ENCODE measurements at places on chromosomes 2 and 18. TPM values are rescaled to one million over a fixed set of nuclear protein-coding genes. Genes with fewer than 3 reads are reported as not detected.

DNA sequence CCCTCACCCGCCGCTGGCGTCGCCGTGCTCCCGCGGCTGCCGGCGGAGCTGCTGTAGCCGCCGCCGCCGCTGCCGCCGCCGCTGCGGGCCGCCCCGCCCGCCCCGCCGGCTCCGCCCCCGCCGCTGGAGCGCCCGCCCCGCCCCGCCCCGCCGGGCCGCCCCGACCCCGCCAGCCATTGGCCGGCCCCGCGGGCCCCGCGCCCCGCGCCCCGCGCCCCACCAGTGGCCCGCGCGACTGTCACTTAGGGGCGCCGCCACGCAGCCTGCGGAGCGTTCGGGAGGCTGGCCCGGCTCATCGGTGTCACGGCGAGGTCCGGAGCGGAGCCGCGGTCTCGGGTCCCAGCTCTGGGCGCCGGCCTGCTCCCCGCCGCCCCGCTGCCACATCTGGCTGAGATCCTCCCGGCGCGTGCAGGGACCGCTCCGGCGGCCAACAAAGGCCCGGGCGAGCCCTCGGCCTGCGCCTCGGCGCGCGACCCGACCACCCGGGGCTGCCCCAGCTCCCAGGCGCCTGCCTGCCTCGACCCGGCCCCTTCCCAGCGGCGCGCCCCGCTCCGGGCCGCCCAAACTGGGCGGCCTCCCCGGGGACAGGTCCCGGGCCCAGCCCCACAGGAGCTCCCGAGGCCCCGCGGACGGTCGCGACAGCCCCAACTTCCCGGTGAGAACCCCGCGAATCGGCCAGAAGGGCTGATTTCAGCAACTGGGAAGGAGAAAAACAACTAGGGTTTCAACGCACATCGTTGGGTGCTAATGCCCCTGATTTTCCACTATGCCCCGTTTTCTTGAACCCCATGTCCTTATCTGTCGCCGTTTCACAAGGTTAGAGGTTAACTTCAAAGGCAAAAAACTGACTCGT, at the start of gene MGAT4A:
Gene MGAT4A (minus strand): TSS at position 92 of the 853 bp plus-strand sequence. CDS start 4,800 bp downstream, outside the sequence.
- no peaks in the 10 kb centered on the region for H3K27me3 ChIP-seq
- peak within 1 kb of the TSS; percentile 88 for H3K4me3 ChIP-seq
- H3K36me3 ChIP-seq = no peaks in the 10 kb centered on the region
- DNase-seq = no peak
- H3K4me1 ChIP-seq = peaks cover 21% of the 10 kb centered on the region

The KCNS3 gene
- 33.6 TPM for total RNA-seq

The SERPINB11 gene
- total RNA-seq = not detected

The SGPP2 gene
- total RNA-seq = not detected

The DAW1 gene
- 1.2 TPM for total RNA-seq

DNA sequence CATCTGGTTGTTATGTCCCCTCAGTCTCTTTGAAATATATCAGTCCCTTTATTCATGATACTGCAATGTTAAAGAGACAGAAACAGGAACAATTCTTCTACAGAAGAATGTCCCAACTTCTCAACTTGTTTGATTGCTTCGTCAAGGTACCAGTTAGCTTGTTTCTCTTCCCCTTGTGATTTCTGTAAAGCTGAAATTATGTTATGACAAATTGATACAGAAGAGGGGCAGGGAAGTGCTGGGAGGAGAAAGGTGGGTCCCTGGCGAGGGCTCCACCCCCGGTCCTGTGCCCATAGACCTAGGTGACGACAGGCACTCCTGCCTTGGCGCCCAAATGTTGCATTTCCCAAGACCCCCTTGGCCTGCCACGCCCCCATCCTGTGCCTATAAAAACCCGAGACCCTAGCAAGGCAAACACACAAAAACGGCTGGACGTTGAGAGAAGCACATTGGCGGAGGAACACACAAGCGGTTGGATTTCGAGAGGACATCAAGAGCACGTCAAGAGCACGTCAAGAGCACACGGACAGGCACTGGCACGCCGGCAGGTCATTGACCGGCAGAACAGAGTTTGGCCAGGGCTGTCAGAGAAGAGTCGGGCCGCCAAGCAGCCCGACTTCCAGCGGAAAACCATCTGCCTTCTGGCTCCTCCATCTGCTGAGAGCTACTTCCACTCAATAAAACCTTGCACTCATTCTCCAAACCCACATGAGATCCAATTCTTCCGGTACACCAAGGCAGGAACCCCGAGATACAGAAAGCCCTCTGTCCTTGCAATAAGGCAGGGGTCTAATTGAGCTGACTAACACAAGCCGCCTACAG, 11.5 kb upstream of the RTN4 start:
- no peak for DNase-seq
- no peak overlapping the region for H3K27ac ChIP-seq
- no peaks in the 10 kb centered on the region for H3K36me3 ChIP-seq
- no peaks in the 10 kb centered on the region for H3K4me1 ChIP-seq
- no peaks in the 10 kb centered on the region for H3K27me3 ChIP-seq
- H3K4me3 ChIP-seq = no peak overlapping the region

The CRYGD gene
- total RNA-seq = not detected

- peaks cover 16% of the 10 kb centered on the region for H3K4me1 ChIP-seq
- DNase-seq = peak; percentile 52
- no peaks in the 10 kb centered on the region for H3K27me3 ChIP-seq
- no peaks in the 10 kb centered on the region for H3K36me3 ChIP-seq
- no peak overlapping the region for H3K4me3 ChIP-seq
- H3K27ac ChIP-seq = no peak overlapping the region
Observed at GRCh38 chr2:9897331-9897737, 54.1 kb downstream of the TAF1B start.

The NDC80 gene
- 1.6 TPM for total RNA-seq

The CHRND gene
- not detected for total RNA-seq

The LCT gene
- not detected for total RNA-seq

DNA sequence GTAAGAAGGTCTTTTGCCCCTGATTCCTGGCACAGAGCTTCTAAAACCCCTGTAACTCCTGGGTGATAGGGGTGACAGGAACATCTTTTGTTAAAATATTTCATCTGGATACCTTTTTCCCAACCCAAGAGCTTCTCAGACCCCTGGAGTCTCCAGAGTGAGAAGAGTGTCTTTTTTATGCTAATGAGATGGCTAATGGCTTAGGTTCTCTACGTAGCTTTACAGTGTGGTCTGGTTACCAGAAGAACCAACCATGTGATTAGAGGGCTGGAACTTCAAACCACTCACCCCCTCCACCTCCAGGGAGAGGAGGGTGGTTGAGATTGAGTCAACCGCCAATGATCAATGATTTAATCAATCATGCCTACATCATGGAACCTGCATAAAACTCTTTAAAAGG, 16.2 kb upstream of the DCC start:
- H3K27me3 ChIP-seq = no peaks in the 10 kb centered on the region
- DNase-seq = no peak
- H3K4me3 ChIP-seq = no peak overlapping the region
- no peaks in the 10 kb centered on the region for H3K36me3 ChIP-seq
- no peak overlapping the region for H3K27ac ChIP-seq
- no peaks in the 10 kb centered on the region for H3K4me1 ChIP-seq

The INPP1 gene
- 36.6 TPM for total RNA-seq

- H3K4me1 ChIP-seq = no peaks in the 10 kb centered on the region
- H3K36me3 ChIP-seq = no peaks in the 10 kb centered on the region
- peak; percentile 65 for DNase-seq
Observed at GRCh38 chr2:11477994-11478393, 12.0 kb upstream of the E2F6 start.

DNA sequence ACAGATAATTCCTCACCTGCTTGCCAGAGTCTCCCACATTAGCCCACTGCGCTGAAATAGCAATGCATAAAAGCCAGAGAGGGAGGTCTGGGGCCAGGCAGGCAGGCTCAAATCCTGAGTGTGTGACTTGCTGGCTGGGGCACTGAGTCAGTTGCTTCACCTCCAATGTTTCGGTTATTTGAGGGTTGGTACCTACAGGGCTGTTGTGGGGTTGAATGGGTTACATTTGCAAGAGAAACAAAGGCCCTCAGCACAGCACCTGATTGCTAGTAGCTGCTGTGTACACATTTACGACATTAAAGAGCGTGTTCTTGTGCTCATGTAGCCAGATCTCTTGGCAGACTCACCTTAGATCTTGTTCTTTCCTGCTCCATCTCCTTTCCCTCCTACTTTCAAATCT, 34.1 kb upstream of the FAM110C start:
- H3K4me3 ChIP-seq = no peak overlapping the region
- no peaks in the 10 kb centered on the region for H3K27me3 ChIP-seq
- H3K36me3 ChIP-seq = no peaks in the 10 kb centered on the region
- no peak overlapping the region for H3K27ac ChIP-seq

DNA sequence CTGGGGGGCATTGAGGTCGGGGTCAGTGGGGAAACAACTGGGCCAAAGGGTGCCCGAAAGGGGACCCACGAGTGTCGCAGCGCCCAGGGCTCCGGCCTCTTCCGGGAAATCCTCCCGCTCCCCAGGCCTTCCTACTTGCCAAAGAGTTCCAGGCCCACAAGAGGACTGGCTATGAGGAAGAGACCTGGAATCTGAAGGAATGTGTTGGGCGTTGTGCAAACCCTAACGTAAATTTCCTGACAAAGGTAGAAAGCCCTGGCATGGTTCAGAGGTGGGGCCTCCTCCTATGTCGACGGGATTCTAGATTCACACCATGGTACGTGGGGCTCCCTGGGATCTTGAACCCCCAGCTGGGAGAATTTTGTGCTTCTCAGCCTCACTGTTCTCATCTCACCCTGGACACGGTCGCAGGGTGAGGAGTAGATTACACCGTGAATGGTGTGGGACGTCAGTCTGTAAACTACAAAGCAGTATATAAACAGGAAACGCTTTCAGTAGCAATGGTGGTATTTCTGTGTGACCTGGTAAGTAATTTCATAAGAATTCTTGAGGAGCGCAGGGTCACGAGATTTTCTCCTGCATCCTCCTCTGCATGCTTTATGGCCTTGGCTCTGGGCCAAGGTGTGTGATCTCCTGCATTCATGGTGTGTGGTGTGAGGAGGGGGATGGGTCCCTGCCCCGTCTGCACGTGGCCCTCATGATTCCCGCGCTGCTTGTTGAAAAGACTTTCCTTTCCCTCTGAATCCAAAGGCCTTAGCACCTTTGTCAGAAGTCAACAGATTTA, 868 bp downstream of the HSBP1L1 start:
- peak overlapping the region; percentile 88 for H3K4me3 ChIP-seq
- H3K27me3 ChIP-seq = no peaks in the 10 kb centered on the region
- no peak for DNase-seq
- peak overlapping the region; percentile 35 for H3K27ac ChIP-seq
- H3K4me1 ChIP-seq = peaks cover 5% of the 10 kb centered on the region
- H3K36me3 ChIP-seq = no peaks in the 10 kb centered on the region

The NAPG gene
- total RNA-seq = 30.1 TPM

The TMEM17 gene
- 2.7 TPM for total RNA-seq

DNA sequence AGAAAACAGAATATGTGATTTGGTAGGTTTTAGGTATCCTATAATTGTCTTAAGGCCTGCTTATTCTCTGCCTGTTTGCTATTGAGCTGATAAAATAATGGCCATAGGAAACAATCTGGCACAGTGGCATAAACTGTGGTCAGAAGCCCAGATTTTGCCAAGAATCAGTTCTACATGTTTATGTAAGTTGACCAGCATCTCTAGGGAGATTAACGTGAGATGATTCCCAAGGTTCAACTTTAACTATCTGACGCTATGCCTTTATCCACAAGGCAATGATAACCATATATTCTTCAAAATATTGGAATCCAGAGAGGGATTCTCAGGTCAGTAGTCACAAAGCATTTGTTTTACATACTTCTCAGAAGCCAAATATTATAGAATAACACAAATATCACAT, 25.6 kb downstream of the AP1S3 start:
- H3K4me3 ChIP-seq = no peak overlapping the region
- no peak overlapping the region for H3K27ac ChIP-seq
- no peaks in the 10 kb centered on the region for H3K27me3 ChIP-seq
- H3K36me3 ChIP-seq = no peaks in the 10 kb centered on the region
- H3K4me1 ChIP-seq = peaks cover 15% of the 10 kb centered on the region

The CFAP65 gene
- total RNA-seq = not detected

The EFR3B gene
- total RNA-seq = 0.81 TPM

The IL36G gene
- not detected for total RNA-seq

The IL36A gene
- total RNA-seq = not detected

DNA sequence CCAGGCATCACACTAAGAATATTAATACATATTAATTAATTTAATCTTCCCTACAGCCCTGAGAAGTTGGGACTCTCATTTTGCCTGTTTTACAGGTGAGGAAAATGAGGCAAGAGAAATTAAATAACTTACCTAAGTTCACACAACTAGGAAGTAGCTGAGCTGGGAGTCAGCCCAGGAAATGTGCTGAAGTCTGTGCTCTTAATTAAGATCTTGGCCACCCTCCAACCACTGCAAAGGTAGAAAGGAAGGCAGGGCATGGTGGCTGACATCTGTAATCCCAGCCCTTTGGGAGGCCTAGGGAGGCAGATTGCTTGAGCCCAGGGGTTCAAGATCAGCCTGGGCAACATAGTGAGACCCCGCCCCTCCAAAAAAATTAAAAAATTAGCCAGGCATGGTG, 12.9 kb upstream of the MGAT4A start:
- no peak overlapping the region for H3K4me3 ChIP-seq
- DNase-seq = no peak
- no peaks in the 10 kb centered on the region for H3K36me3 ChIP-seq
- no peaks in the 10 kb centered on the region for H3K27me3 ChIP-seq
- no peaks in the 10 kb centered on the region for H3K4me1 ChIP-seq
- no peak overlapping the region for H3K27ac ChIP-seq

The ZNF521 gene
- total RNA-seq = 8.0 TPM

GRCh38 chr2:100614455-100615000, 51.7 kb downstream of the PDCL3 start:
- no peaks in the 10 kb centered on the region for H3K36me3 ChIP-seq
- H3K4me3 ChIP-seq = no peak overlapping the region
- DNase-seq = no peak
- no peaks in the 10 kb centered on the region for H3K4me1 ChIP-seq
- H3K27ac ChIP-seq = no peak overlapping the region

GRCh38 chr18:11071300-11071699, 78.1 kb downstream of the PIEZO2 start:
- H3K27me3 ChIP-seq = no peaks in the 10 kb centered on the region
- H3K4me1 ChIP-seq = no peaks in the 10 kb centered on the region
- no peaks in the 10 kb centered on the region for H3K36me3 ChIP-seq
- H3K4me3 ChIP-seq = no peak overlapping the region

- no peak overlapping the region for H3K4me3 ChIP-seq
- no peak for DNase-seq
- H3K4me1 ChIP-seq = no peaks in the 10 kb centered on the region
- no peaks in the 10 kb centered on the region for H3K27me3 ChIP-seq
- no peak overlapping the region for H3K27ac ChIP-seq
- H3K36me3 ChIP-seq = no peaks in the 10 kb centered on the region
Observed at GRCh38 chr2:217270485-217271121, 410.7 kb upstream of the TNP1 start.

DNA sequence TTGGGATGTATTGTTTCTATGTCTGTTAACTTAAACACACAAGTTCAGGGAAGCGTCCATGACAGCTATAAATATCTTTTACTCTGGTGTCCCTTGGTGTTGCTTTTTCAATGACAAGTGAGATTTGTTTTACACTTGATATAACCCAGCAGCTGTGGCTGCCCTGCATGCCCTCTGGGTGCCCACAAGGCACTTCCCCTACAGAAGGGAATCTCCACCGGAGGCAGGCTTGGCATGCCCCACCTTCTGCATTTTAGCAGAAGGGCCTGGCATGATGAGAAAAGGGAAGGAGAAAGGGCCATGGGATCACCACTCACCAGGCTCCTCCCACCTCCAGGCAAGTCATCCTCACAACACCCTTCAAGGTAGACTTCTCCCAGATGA, 68.7 kb downstream of the TMEM247 start:
- no peaks in the 10 kb centered on the region for H3K27me3 ChIP-seq
- H3K27ac ChIP-seq = peak overlapping the region; percentile 59
- DNase-seq = no peak
- H3K4me3 ChIP-seq = peak overlapping the region; percentile 4
- peaks cover 6% of the 10 kb centered on the region for H3K36me3 ChIP-seq

GRCh38 chr2:375270-375955, 87.5 kb upstream of the ALKAL2 start:
- no peak for DNase-seq
- H3K27ac ChIP-seq = peak overlapping the region; percentile 73
- H3K36me3 ChIP-seq = no peaks in the 10 kb centered on the region
- peak overlapping the region; percentile 55 for H3K4me3 ChIP-seq

All from thoracic aorta (tissue), 2 donors.